Activated CD4-positive, CD25-positive, alpha-beta regulatory T cell treated with anti-CD3 and anti-CD28 coated beads, Interleukin-2, amount 50 U/mL, for 72 hours (primary cell): ENCODE measurements at places on chromosomes 1 and 21.

DNA sequence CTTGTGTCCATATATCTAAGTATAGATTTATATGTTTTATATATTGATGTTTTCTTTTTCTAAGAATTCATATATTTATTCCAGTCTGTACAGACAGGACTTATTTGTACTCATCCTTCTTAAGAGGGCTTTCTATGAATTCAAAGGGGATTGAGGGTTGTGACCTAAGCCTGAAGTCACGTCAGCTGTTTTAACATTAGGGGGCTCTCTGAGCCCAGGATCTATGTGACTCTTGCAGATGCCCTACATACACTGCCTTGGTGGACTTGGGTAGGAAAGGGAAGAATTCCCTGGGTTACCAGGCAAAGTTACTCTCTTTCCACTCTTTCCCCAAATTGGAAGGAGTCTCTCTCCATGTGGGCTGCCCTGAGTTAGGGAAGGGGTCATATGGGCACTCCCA, 283.8 kb upstream of the DAB1 start:
- no peak for DNase-seq

DNA sequence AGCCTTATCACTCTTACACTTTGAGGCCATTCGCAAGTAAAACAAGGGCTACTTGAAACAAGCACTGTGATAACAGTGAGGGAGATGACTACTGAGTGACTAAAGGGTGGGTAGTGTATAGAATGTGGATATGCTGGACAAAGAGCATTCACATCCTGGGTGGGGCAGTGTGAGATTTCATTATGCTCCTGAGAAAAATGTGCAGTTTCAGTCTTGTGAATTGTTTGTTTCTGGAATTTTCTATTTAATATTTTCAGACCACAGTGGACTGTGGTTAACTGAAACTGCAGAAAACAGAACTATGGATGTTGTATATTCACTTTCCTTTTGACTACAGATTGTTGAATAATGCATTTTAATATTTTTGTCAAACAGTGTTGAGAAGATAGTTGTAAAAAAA, 25.1 kb upstream of the B3GALT2 start:
- DNase-seq: no peak

GRCh38 chr1:160522622-160523345, at the start of gene SLAMF6:
Gene SLAMF6, minus strand, starts transcription at chr1:160523255. Its CDS starts 63 bp downstream, at chr1:160523192.
- DNase-seq: peak; percentile 49

GRCh38 chr1:15557594-15557993, 27.3 kb downstream of the AGMAT start:
- no peak for DNase-seq

GRCh38 chr21:39048574-39048973, 134.7 kb downstream of the PSMG1 start:
- DNase-seq: no peak

DNA sequence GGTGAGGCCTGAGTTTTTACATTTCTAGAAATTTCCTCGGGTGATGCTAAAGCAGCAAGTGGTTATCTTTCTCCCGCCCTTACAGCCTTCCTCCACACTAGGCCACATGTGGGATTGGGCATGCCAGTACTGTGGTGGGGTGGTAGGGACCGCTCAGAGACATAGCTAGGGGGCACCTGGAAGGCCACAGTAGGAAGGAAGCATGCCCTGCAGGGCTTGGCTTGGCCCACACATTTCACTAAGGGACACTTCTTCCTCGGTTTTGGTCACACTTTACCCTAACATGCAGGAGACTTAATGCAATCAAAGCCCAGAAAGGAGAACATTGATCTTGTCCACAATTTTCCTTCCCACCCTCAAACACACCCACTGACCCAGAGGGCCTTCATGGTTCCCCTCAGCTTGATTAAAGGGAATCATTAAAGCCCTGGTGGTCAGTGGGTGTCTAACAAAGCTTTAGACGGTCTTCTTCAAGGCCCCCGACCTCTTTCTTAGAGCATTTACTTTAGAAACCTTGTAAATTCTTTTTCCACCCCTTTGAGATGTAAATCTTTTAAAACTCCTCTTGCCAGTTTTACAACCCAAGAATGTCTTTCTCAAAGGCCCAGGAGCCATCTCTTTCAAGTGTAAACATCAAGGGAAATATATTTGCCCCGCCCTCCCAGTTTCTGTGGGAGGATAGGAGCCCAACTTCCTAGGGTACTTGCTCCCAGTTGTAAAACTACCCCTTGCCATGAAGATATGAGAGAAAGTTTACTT, 246.4 kb upstream of the PTBP2 start:
- DNase-seq: no peak

DNA sequence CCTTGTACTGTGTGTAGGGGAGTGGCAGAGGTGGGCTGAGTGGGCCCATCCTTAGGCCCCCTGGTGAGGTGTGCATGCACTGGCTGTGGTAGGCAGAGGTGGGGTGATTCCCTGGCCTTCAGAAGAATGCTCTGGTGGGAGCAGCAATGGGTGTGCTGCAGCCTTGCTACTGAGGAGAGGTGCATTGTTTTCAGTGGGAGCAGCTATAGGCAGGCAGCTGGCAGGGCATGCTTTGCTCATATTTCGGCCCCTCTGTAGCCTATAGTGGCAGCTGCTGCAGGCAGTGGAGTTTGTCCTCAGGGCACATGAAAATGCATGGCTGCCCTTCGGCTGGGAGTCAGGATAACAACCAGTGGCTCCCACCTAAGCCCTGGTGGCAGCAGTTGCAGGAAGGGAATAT, 10.1 kb upstream of the KCTD3 start:
- DNase-seq: no peak

- DNase-seq: no peak
These were observed 12.0 kb downstream of the CREG1 start for GRCh38 chr1:167541610-167542009.

GRCh38 chr1:157004806-157005205, 40.7 kb downstream of the ARHGEF11 start:
- DNase-seq: no peak

- DNase-seq: no peak
These were observed 22.8 kb downstream of the TMEM50A start for GRCh38 chr1:25360596-25361581.

DNA sequence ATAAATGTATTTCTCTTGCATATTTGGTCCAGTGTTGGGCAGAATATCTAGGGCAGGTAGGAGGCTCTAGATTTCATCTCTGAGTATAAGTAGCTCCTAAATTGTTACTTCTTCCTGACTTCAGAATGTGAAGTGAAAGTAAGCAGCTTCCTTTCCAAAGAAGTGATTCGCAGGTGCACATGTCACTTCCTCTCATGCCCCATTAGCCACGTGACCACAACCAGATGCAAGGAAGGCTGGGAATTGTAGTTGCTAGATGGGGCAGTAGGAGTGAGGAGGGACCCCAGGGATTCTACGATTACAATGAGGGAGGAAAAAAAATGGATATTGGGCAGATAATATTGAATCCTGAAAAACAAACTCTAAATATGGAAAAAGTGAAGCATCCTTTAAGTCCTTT, 113.2 kb upstream of the CYYR1 start:
- DNase-seq: no peak

GRCh38 chr1:230578616-230579015, 63.7 kb upstream of the COG2 start:
- no peak for DNase-seq
